ENCODE measurements at places on chromosomes 4 and X.

GRCh38 chr4:137890812-137891211 is 351.3 kb downstream of the SLC7A11 start:
- DNase-seq: no peak

DNA sequence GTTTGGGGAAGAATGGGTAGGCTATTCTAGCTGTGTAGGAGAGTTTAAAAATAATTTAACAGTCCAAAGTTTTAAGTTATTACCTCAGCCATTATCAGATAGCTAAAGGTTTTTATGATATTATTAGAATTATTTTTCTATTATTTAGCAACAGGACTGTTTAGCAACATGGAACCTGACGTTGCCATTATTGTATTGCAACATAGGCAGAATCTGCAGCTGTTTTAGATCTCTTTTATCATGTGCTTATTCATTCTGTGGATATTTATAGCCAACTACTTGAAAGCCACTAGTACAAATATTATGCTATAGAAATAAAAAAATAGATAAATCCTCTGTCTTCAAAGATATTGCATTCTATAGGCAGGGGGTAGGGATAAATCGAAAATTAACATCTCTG is 382.0 kb upstream of the TRAM1L1 start:
- DNase-seq: no peak

DNA sequence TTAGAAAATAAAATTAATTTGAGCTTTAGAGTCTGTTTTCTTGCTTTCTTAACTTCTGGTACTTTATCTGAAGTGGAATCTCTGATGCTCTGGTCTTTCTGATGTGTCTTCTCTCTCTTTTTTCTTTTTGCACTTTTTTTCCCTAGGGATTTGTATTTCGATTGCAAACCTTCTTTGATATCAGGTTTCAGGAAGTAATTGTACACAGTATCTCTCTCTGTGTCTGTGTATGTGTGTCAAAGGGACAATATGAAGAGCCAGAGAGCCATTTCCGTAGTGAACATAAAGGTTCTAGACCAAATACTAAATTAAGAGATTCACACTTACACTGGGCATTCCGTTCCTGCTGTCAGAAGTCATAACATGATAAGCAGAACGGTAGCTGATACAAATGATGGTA is 325.0 kb downstream of the PCDH7 start:
- DNase-seq: no peak

DNA sequence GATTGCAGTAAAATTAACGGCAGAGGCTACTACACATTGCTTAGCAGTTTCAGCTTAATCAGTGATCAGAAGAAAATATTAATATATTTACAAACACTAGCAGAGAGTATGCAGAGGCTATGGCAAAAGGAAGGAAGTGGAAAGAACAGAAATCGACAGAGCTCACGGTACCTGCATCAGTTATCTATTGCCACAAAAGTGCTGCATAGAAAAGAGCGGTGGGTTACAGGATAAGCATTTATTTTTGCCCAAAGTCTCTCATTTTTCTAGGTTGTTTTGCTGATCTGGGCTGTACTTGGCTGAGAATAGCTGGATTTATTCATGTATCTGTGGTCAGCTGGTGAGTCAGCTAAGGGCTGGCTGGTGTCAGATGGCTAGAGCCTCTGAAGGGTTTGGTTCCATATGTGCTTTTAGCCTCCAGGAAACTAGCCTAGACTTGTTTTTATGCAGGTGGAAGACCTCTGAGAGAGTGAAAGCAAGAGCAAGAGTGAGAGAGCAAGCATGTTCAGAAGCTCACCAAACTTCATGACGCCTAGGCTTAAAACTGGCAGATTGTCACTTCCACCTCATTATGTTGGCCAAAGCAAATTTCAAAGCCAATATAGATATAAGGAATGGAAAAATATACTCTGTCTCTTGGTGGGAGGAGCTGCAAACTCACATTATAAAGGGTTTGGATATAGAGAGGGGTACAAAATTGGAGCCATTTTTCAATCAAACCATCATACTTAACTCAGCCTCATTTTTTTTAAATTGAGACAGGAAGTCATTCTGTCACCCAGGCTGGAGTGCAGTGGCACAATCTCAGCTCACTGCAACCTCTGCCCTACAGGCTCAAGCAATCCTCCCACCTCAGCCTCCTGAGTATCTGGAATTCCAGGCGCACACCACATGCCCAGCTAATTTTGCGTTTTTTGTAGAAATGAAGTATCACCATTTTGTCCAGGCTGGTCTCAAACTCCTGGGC is 153.2 kb upstream of the RPL34 start:
- no peak for DNase-seq

GRCh38 chr4:15237648-15238230 is 190.1 kb upstream of the C1QTNF7 start:
- no peak for DNase-seq

- DNase-seq: no peak
Measured at GRCh38 chr4:101304916-101305315, 42.4 kb downstream of the PPP3CA start.

GRCh38 chr4:123709336-123709735 is 312.7 kb downstream of the SPRY1 start:
- DNase-seq: no peak

DNA sequence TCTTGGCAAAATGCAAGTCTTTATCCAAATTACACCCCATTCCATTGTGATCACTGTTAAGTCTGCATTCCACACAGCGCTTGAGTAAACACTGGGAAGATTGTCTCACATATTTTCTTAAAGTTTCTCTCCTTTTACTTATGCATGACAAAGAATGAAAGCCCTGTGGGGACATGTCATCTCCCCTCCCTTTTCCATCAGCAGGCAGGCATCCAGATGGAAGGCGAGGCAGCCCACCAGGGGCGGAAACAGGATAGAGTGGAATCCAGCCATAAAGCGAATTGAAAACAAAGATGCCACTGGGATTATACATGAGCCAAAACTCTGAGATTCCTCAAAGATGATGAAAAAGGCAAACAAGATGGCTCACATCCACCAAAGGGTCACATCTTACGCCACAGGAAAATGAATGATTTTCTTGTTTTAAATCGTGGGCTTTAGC is 78.2 kb downstream of the AFAP1 start:
- DNase-seq: no peak
